Fibroblast of the conjunctiva (primary cell): ENCODE measurements at places on chromosomes 13 and 19.

DNA sequence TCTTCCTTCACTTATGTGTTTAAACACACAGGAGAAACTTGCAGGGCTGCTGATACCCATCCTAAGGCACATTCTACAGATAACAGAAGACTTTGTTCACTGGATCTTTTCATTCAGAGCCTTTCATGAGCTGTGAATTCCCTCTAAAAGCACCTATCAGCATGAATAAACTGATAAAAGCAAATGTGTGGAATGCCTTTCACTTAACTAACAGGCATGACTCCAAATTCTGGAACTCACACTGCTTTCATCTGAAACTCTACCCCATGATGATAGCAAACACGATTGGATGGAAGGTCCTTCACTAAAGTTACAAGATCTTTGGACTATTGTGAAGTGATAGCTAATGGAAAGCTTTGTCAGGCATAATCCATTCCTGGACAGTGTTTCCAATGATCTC is 457.3 kb downstream of the EFNB2 start:
- no peak for DNase-seq

DNA sequence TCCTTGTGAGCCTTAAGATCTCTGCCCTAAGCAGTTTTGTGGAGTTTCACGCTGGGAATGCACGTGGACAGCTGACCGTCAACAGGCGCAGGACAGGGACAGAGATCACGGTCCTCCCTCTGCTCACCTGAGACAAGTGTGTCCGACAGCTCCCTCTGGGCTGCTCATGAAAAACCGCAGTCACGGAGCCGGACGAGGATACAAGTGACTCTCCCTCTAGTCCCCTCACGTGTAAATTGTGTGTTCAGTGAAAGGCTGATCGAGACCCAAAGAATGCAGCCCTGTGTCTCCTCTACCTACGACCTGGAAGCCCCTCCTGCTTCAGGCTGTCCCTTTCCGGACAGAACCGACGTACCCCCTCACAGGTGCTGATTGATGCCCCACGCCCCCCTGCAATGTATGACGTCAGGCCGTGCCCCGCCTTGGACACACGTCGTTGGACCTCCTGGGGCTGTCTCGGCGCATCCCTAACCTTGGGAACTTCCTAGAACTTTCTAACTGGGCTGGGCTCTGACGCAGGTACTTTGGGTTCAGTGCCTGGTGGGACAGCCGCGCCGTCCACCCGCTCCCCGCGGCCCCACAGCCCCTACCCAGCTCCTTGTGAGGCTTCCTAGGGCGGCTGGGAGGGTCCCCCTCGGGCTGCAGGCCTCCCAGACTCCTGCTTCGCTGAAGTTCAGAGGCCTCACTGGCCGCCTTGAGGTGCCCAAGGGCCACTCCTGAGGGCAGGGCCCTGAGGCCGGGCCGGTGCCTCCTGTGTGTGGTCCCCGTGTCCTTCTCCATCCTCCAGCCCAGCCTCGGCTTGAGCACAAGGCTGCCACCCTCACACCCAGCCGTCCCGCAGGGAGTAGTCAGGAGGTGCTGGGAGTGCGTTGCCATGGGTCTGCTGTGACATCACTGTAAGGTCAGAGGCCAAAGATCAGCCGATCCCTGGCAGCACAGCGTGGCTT is at the start of gene C13orf46:
Gene C13orf46, minus strand, starts transcription at position 859 of the 947 bp plus-strand sequence. Its CDS starts 79 bp downstream, at position 780.
- no peak for DNase-seq

GRCh38 chr19:58318297-58318696 is 8.5 kb upstream of the ZSCAN22 start:
- DNase-seq: no peak

- DNase-seq: no peak
These were observed 125.3 kb upstream of the GPC6 start for GRCh38 chr13:93101226-93101734.

GRCh38 chr19:30570194-30570593 is 198.0 kb downstream of the ZNF536 start:
- no peak for DNase-seq

GRCh38 chr13:44870456-44870929 is 118.8 kb downstream of the NUFIP1 start:
- DNase-seq: no peak

- no peak for DNase-seq
These were observed 15.6 kb upstream of the NANOS3 start for GRCh38 chr19:13861392-13861713.

DNA sequence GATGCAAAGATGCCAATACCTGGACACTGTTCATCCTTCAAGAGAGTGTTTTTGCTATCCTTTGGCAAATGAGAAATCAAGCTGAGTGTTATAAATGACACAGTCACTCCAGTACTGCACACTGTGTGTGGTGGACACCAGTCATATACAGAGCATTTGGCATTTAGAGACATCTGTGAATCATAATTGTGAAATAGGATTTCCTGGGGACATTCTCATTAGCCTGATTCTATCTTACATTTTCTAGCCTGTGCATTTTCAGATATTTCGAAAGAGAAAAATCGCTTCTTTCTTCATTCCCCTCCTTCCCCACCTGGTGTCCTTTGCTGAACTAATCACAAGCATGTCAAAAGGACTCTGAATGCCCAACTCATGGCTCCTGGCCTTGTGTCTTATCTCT is 781.0 kb upstream of the ARGLU1 start:
- no peak for DNase-seq

GRCh38 chr13:101673360-101674105 is 221.1 kb downstream of the ITGBL1 start:
- no peak for DNase-seq

DNA sequence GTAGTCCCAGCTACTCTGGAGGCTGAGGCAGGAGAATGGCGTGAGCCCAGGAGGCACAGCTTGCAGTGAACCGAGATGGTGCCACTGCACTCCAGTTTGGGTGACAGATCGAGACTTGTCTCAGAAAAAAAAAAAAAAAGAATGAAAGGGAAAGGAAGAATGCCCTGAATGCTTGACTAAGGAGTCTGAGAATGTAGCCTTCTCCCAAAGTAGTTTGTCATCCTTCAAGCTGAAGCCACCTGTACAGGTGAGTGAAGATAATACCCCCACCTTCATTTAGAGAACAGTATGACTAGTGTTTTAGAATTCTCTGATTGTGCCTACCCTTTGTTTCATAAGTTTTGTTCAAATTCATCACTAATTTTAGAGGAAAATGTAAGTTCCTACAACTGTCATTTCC is 5.9 kb downstream of the RCBTB1 start:
- DNase-seq: no peak

- no peak for DNase-seq
These were observed 103.9 kb downstream of the DOCK9 start for GRCh38 chr13:98874029-98874397.

GRCh38 chr19:29625186-29625651 is 19.1 kb downstream of the POP4 start:
- DNase-seq: no peak

DNA sequence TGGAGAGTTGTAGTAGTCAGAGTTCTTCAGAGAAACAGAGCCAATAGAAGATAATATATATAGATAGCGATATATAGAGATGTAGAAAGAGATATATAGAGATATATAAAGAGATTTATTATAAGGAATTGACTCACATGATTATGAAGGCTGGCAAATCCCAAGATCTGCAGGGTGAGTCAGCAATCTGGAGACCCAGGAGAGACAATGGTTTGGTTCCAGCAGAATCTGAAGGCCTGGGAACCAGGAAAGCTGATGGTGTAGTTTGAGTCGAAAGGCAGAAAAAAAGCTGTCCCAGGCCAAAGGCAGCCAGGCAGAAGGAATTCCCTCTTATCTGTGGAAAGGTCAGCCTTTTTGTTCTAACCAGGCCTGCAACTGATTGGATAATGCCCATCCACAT is 194.1 kb downstream of the NUFIP1 start:
- DNase-seq: no peak

- no peak for DNase-seq
These were observed 15.8 kb downstream of the ARRDC2 start for GRCh38 chr19:18023622-18024251.

GRCh38 chr13:43786766-43787517 is at the start of gene ENOX1:
Gene ENOX1, minus strand, starts transcription at chr13:43786972.
- DNase-seq: peak; percentile 63

DNA sequence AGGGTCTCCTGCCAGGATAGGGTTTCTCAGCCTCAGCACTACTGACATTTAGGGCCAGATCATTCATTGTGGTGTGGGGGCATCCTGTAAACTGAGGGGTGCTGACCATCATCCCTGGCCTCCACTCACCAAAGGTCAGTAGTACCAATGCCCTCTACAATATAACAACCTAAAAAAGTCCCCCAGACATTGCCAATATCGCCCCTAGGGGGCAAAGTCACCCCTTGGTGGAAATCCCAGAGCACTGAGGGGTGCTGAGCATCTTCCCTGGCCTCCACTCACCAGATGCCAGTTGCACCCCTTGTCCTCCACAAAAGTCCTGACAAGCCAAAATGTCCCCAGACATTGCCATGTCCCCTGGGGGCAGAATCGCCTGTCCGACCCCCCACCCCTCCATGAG is 21.6 kb downstream of the CPAMD8 start:
- DNase-seq: no peak

- no peak for DNase-seq
These were observed 593.8 kb downstream of the OLFM4 start for GRCh38 chr13:53622456-53622855.

DNA sequence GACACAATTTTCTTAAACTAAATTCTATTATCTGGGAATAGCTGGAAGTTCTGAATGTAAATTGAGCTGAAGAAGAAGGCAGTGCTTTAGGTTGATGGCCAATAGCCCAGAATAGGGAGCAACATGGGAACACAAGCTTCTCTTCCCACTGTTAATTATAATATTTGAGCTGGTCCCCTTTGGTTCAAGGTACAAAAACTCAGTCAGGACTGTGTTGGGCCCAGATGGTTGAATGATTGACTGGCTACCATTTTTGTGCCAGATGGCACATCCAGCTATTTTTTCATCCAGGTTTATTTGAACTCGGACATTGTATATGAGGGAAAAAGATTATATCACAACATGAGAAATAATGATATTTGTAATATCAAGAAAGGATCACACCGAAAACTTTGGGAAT is 458.9 kb downstream of the SLITRK1 start:
- no peak for DNase-seq
